Suprapubic skin (tissue), 4 donors: ENCODE measurements at places on chromosomes 1 and 21. TPM values are rescaled to one million over a fixed set of nuclear protein-coding genes. Genes with fewer than 3 reads are reported as not detected.

DNA sequence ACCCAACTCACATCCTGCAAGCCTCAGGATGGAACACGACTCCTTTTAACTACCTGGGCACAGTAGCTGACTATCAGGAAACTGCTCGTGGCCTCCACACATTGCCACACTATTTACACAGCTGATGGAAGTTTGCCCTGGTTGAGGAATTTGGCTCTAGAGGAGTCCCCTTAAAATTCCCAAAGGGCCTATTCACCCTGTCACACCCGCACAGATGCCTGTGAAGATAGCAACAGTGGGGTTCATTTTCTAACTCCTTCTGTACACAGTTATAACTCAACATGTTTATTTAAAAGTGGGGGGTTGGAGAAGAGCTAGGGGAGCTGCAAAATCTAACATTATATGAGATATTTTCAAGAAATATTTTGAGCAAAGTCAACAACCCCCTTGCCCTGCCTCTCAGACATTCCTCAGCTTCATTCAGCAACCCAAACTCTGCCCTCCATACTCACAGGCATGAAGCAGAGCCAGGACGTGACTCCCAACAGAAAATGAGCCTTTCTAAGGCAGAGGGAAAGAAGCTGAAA, 35.8 kb upstream of the CCN1 start:
- no peak for DNase-seq

DNA sequence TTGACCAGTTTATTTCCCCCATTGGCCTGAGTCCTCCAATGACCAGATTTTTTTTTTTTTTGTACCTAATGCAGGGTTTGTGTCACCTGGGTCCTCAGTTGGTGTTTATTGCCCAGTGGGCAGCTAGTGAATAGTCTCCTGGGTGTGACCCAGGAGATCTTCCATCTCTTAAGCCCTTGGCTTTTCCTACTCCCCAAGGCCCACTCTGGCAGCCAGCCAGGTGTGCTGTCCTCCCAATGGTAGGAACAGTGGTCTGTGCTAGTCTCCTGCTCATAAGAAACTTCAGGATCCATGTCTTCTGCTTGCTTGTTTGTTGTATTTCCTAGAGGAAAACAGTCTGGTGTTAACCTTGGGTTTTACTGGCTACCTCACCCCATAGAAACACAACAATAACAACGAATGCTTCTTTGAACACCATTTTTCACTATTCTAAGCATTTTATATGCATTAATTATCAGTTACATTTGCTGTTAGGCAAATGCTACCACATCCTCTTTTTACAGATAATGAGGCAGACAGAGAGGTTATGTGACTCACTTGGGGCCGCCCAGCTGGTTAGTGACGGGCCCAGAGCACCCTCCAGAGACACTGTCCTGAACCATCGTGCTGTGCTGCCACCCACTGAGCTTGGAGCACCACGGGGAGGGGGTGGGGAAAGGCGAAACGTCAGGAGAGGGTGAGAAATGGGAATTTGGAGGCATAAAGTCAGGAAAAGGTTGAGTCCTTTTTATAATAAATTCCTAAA, 107.5 kb downstream of the HIVEP3 start:
- DNase-seq = no peak

FTCD gene
- total RNA-seq = not detected

OR2L13 gene
- total RNA-seq = not detected

HLX gene
- 11.1 TPM for total RNA-seq
